Uterine smooth muscle cell (primary cell): ENCODE measurements at places on chromosomes 13 and 19. TPM values are rescaled to one million over a fixed set of nuclear protein-coding genes. Genes with fewer than 3 reads are reported as not detected.

The LILRA5 gene
- not detected in 2 replicates for total RNA-seq

The ITGBL1 gene
- 41.5 and 56.5 TPM in 2 replicates for total RNA-seq

The ADGRE3 gene
- under 0.01 TPM in 1 of 2 replicates, not detected in the other for total RNA-seq

The ELOF1 gene
- 26.0 and 31.2 TPM in 2 replicates for total RNA-seq

The ATP8B3 gene
- 1.9 and 2.7 TPM in 2 replicates for total RNA-seq

The NLRP5 gene
- total RNA-seq, result not detected in 2 replicates

The CBARP gene
- total RNA-seq, result 3.8 and 4.6 TPM in 2 replicates

The SLC27A5 gene
- 2.9 and 4.2 TPM in 2 replicates for total RNA-seq

The SIGLEC10 gene
- total RNA-seq, result not detected in 2 replicates

The CNN2 gene
- 133 and 210 TPM in 2 replicates for total RNA-seq

The ZNF808 gene
- 17.9 and 28.0 TPM in 2 replicates for total RNA-seq

The FOXA3 gene
- not detected in 2 replicates for total RNA-seq

The SULT2A1 gene
- not detected in 2 replicates for total RNA-seq

The DACH1 gene
- 0.37 and 1.00 TPM in 2 replicates for total RNA-seq

The ZNF90 gene
- total RNA-seq, result 3.1 and 3.7 TPM in 2 replicates

The C5AR1 gene
- total RNA-seq, result 0.12 and 0.66 TPM in 2 replicates
